Activated CD8-positive, alpha-beta T cell treated with anti-CD3 and anti-CD28 coated beads, Interleukin-2, amount 10 ng/mL, durations not matched to agents 7 days and 5 days (primary cell): ENCODE measurements at places on chromosomes 7 and 10. TPM values are rescaled to one million over a fixed set of nuclear protein-coding genes. Genes with fewer than 3 reads are reported as not detected.
A peak's percentile ranks its signal among the peaks of the same experiment; 100 is the strongest.

GRCh38 chr10:45471531-45472310 is 97.7 kb downstream of the ALOX5 start:
- H3K36me3 ChIP-seq, result peaks cover 5% of the 10 kb centered on the region
- H3K27me3 ChIP-seq, result no peaks in the 10 kb centered on the region
- no peak overlapping the region for H3K27ac ChIP-seq
- DNase-seq, result no peak
- H3K4me3 ChIP-seq, result no peak overlapping the region

DNA sequence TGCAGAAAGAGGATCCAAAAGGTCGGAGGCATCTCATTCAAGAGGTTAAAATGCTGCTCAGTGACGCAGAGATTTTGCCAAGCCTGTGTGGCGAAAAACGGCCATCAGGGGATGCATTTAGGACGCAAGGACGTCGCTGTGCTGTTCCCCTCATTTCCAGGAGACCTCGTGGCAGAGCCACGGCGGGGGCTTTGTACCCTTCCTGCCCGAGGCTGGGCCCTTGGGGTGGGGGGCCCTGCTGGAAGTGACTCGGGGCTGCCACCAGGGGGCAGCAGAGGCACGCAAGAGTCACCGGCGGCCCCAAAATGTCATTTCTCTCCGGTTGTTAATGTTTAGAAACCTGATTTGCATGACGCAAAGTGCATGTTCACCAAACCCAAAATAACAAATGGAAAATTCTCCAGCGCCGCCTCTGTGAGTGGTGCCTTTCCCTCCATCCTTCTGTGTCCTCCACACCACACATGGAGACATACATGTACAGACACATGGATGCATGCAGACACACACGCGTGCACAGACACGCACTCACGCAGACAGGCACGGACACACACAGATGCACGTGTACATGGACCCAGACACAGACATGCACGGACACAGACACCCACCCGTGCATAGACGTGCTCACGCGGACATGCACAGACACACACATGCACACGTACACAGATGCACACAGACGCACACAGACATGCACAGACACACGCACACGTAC is 51.0 kb upstream of the NKX6-2 start:
- no peak overlapping the region for H3K4me3 ChIP-seq
- peak; percentile 49 for DNase-seq
- no peaks in the 10 kb centered on the region for H3K36me3 ChIP-seq

GRCh38 chr7:139709485-139709884 is 68.3 kb downstream of the HIPK2 start:
- no peak overlapping the region for H3K27ac ChIP-seq
- H3K36me3 ChIP-seq, result no peaks in the 10 kb centered on the region
- DNase-seq, result no peak
- H3K4me1 ChIP-seq, result no peaks in the 10 kb centered on the region

- no peaks in the 10 kb centered on the region for H3K36me3 ChIP-seq
- H3K27me3 ChIP-seq, result no peaks in the 10 kb centered on the region
- H3K4me1 ChIP-seq, result no peaks in the 10 kb centered on the region
- no peak for DNase-seq
- H3K4me3 ChIP-seq, result no peak overlapping the region
Measured at GRCh38 chr7:47007471-47007870, 574.4 kb downstream of the TNS3 start.

- no peaks in the 10 kb centered on the region for H3K36me3 ChIP-seq
- no peak for DNase-seq
- H3K4me3 ChIP-seq, result no peak overlapping the region
- no peaks in the 10 kb centered on the region for H3K27me3 ChIP-seq
- no peak overlapping the region for H3K27ac ChIP-seq
Measured at GRCh38 chr10:36373424-36374096, 731.5 kb upstream of the FZD8 start.

The TMEM213 gene
- total RNA-seq, result not detected

DNA sequence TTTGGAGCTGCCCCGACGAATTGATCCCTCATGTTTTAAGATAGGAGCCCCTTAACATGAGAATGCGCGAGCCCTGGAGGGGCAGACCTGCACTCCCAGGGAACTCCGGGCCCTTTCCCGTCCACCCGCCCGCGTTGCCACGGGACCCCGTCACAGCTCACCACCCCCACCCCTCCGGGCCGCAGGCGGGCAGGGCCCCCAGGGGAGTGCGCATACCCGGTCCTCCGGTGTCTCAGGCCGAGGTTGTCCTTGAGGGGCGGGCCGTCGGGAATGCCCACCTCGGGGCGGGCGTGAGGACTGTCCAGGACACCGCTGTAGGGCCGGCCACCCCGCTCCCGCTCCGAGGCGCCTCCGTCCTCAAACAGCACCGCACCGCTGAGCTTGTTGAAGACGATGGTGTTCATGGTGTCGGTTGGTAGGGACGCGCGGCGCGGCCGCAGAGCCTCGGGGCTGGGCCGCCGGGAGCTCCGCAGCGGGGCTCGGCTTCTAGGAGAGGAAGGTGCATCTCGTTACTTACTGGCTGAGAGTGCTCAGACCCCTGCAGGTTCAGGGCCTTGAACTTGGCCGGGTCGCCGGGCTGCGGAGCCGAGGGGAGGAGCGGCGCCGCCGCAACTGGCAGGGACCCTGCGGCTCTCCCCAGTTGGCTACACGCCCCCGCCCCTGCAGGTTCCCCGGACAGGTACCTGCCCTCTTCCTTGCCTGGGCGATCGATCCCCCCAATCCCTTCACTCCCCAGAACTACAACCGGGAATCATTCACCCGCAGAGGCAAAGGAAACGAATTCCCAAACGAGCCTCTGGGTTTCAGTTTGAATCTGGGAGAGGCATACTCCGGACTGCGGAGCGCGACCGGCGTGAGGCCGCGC is 2.4 kb downstream of the MKX start:
- H3K27me3 ChIP-seq, result peaks cover 58% of the 10 kb centered on the region
- DNase-seq, result peak; percentile 44
- peaks cover 2% of the 10 kb centered on the region for H3K36me3 ChIP-seq
- peak overlapping the region; percentile 59 for H3K4me3 ChIP-seq
- H3K4me1 ChIP-seq, result peaks cover 43% of the 10 kb centered on the region
- H3K27ac ChIP-seq, result peak overlapping the region; percentile 46

GRCh38 chr7:150972741-150973140 is 5.4 kb downstream of the KCNH2 start:
- DNase-seq, result no peak
- H3K36me3 ChIP-seq, result peaks cover 2% of the 10 kb centered on the region
- H3K27me3 ChIP-seq, result peaks cover 21% of the 10 kb centered on the region
- no peak overlapping the region for H3K27ac ChIP-seq
- H3K4me1 ChIP-seq, result peaks cover 22% of the 10 kb centered on the region
- no peak overlapping the region for H3K4me3 ChIP-seq

DNA sequence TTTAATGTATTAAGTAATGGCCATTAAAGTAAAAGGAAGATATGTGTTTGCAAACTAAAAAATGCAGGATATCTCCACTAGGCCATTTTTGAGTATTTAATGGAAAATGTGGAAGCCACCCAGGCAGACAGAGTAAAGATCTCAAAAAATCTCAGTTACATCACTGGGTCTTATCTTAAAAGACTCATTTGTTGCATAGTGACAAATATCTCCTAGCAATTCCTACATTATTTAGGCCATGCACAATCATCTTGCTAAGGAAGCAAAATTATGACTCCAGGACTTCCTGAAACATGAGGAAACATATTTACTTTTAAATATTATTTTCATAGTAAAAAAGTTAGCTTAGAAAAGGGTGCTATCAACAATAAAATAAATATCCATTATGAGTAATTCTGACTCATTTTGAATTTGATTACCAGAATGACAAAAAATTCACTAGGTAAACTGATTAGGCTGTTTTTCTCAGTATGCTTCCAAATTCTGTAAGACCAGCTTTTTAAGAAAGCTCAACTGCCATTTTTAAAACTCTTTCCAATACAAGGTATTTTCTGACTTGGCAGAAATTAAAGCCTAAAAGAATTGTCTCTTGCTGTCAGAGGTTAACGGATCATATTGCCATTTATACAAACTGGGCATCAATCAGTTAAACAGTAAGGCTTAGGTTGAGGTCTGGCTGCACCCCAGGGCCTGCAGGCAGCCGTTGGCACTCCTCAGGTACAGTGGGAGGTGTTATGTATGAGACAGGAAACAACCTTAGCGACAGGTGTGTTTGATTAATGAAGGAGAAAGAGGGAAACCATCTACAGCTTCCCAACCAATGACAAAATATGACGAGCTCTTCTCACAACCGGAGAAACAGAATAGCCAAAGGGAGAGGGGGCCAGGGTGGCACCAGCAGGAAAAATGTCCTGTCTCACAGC is 31.8 kb downstream of the PCLO start:
- no peak for DNase-seq
- H3K4me1 ChIP-seq, result no peaks in the 10 kb centered on the region
- no peak overlapping the region for H3K4me3 ChIP-seq
- H3K27ac ChIP-seq, result no peak overlapping the region
- no peaks in the 10 kb centered on the region for H3K36me3 ChIP-seq

DNA sequence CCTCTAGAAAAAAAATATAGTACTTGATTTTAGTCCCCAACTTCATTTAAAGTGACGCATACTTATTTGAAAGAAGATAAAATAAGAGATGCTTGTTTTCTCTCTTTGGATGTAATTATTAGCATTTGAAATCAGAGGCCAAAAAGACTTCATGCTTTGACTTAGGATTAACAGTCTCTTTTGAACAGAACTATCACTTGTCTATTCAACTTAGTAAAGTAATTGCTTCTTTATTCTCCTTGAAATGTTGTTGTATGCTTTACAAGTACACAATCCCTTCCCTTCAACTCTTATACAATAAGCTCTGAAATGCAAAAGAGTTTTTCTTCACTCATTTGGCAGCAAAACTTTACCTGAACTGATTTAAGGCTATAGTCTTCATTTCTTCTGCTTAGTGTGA is 80.8 kb downstream of the HIBADH start:
- H3K27ac ChIP-seq, result no peak overlapping the region
- no peaks in the 10 kb centered on the region for H3K36me3 ChIP-seq
- DNase-seq, result no peak
- no peaks in the 10 kb centered on the region for H3K4me1 ChIP-seq
- H3K4me3 ChIP-seq, result no peak overlapping the region
- H3K27me3 ChIP-seq, result no peaks in the 10 kb centered on the region

DNA sequence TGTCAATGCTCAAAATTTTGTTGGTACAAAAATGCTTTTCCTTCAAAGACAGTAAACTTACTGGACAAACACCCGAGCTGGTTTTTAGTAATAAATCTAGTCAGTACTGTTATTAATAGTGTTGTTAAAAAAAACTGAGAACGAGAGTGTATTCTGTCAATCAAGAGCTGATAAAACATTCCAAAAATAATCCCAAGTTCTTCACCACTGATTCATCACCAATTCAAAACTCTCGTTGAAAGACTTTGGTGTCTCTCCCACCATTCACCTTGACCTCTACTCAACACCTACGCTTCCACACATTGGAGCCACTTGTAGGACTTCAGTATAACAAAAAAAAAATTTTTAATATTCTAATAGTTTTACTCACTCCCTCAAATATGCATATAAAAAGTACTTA is 279.2 kb downstream of the PARD3 start:
- no peaks in the 10 kb centered on the region for H3K36me3 ChIP-seq
- H3K27me3 ChIP-seq, result no peaks in the 10 kb centered on the region
- no peak overlapping the region for H3K4me3 ChIP-seq
- no peak overlapping the region for H3K27ac ChIP-seq

GRCh38 chr10:47288916-47289495 is 11.0 kb upstream of the GDF10 start:
- H3K27me3 ChIP-seq, result peaks cover 6% of the 10 kb centered on the region
- no peak for DNase-seq
- H3K36me3 ChIP-seq, result peaks cover 3% of the 10 kb centered on the region
- H3K27ac ChIP-seq, result no peak overlapping the region
- no peak overlapping the region for H3K4me3 ChIP-seq

- H3K4me3 ChIP-seq, result no peak overlapping the region
- peaks cover 10% of the 10 kb centered on the region for H3K27me3 ChIP-seq
- no peak for DNase-seq
Measured at GRCh38 chr7:106206826-106207541, 77.8 kb downstream of the NAMPT start.

- no peak overlapping the region for H3K4me3 ChIP-seq
- no peaks in the 10 kb centered on the region for H3K4me1 ChIP-seq
- H3K36me3 ChIP-seq, result no peaks in the 10 kb centered on the region
Measured at GRCh38 chr7:14292737-14293136, 303.3 kb upstream of the ETV1 start.

The SFRP5 gene
- total RNA-seq, result 0.24 TPM

GRCh38 chr10:116836902-116837523 is 12.3 kb upstream of the ENO4 start:
- no peak overlapping the region for H3K4me3 ChIP-seq
- H3K27me3 ChIP-seq, result no peaks in the 10 kb centered on the region
- no peak overlapping the region for H3K27ac ChIP-seq
- H3K36me3 ChIP-seq, result no peaks in the 10 kb centered on the region
- no peaks in the 10 kb centered on the region for H3K4me1 ChIP-seq

GRCh38 chr7:101595246-101595645 is 33.9 kb downstream of the MYL10 start:
- no peak overlapping the region for H3K27ac ChIP-seq
- no peak for DNase-seq
- H3K27me3 ChIP-seq, result no peaks in the 10 kb centered on the region

GRCh38 chr7:4745971-4746919 is 29.2 kb upstream of the AP5Z1 start:
- H3K27ac ChIP-seq, result peak overlapping the region; percentile 95
- H3K36me3 ChIP-seq, result peaks cover 35% of the 10 kb centered on the region
- H3K27me3 ChIP-seq, result no peaks in the 10 kb centered on the region
- peak overlapping the region; percentile 82 for H3K4me3 ChIP-seq
- DNase-seq, result peak; percentile 53

The PKD2L1 gene
- 0.10 TPM for total RNA-seq

GRCh38 chr10:73937333-73938043 is 26.6 kb downstream of the PLAU start:
- no peak overlapping the region for H3K27ac ChIP-seq
- H3K27me3 ChIP-seq, result peaks cover 5% of the 10 kb centered on the region
- no peaks in the 10 kb centered on the region for H3K36me3 ChIP-seq
- H3K4me1 ChIP-seq, result peaks cover 29% of the 10 kb centered on the region

The TMEM139 gene
- total RNA-seq, result 0.29 TPM

The CALHM3 gene
- total RNA-seq, result 0.45 TPM

- no peak for DNase-seq
- no peak overlapping the region for H3K4me3 ChIP-seq
- peaks cover 11% of the 10 kb centered on the region for H3K36me3 ChIP-seq
- peaks cover 20% of the 10 kb centered on the region for H3K4me1 ChIP-seq
Measured at GRCh38 chr10:17143055-17143690, 13.6 kb upstream of the CUBN start.

GRCh38 chr10:99394256-99394655 is 36.2 kb downstream of the GOT1 start:
- H3K36me3 ChIP-seq, result peaks cover 10% of the 10 kb centered on the region
- peaks cover 12% of the 10 kb centered on the region for H3K4me1 ChIP-seq
- H3K27me3 ChIP-seq, result peaks cover 2% of the 10 kb centered on the region

The ECHDC3 gene
- total RNA-seq, result 1.2 TPM
